Hepatocyte (in vitro differentiated cells): ENCODE measurements at places on chromosomes 16 and 17. TPM values are rescaled to one million over a fixed set of nuclear protein-coding genes. Genes with fewer than 3 reads are reported as not detected.
A peak's percentile ranks its signal among the peaks of the same experiment; 100 is the strongest.

DNA sequence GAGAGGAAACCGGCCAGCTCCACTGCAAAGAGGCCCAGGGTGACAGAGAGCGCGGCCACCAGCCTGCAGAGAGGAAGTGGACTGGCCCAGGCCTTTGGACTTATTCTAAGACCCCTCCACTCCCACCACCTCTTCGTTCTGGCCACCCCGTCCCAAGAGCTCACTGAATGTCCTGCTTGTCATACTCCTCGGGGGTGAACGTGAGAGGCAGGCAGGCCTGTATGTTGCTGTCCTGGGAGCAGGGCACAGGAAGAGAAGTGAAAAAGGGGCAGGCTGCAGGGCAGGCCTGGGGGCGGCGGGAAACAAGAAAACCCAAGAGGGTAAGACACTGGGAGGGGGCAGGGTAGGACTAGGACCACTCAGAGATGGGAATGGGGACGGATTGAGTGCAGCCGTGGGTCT, 384 bp downstream of the TMEM107 start:
- peak; percentile 40 for DNase-seq
- peaks cover 24% of the 10 kb centered on the region for H3K4me1 ChIP-seq
- peak overlapping the region; percentile 84 for H3K27ac ChIP-seq

GRCh38 chr16:67164599-67165061, at the start of gene HSF4:
Gene HSF4, plus strand, starts transcription at chr16:67164745. Its CDS starts 67 bp downstream, at chr16:67164812.
- DNase-seq: peak; percentile 59
- no peak within 1 kb of the TSS for H3K4me3 ChIP-seq
- no peak within 1 kb of the TSS for H3K27ac ChIP-seq
- no peaks in the 10 kb centered on the region for H3K36me3 ChIP-seq
- H3K4me1 ChIP-seq: peaks cover 41% of the 10 kb centered on the region

DNA sequence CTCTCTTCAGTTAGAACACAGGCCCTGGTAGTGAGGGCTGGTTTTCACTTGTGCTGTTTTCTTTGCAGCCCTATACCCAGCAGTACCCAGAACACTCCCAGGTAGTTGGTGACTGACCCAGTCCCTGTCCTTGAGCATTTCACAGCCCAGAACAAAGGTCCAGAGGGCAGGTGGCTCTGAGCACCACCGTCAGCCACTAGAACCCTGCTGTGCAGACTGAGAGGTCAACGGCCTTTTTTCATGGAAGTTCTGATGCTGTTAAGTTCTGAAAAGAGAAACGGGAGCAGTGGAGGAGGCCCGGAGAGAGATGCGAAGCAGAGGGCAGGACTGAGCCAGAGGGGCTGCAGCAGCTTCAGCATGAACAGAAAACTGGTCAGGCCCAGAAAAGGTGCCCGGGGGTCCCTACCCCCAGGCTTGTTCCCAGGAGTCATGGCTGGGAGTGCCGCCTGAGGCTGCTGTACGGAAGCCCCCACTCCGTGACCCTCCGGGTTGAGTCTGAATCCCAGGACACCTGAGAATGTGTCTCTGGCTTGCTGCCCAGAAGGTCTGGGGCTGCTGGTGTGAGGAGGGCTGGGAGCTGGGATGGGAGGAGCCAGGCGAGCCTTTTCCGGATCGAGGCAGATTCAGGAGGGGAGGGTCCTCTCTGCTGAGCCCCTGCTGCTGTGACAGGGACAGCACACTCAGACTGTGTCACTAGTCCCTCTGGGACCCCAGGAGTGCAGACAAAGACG, 8.7 kb downstream of the ZNF276 start:
- no peaks in the 10 kb centered on the region for H3K36me3 ChIP-seq
- no peak overlapping the region for H3K27ac ChIP-seq
- no peak overlapping the region for H3K4me3 ChIP-seq
- no peaks in the 10 kb centered on the region for H3K4me1 ChIP-seq
- DNase-seq: no peak

DNA sequence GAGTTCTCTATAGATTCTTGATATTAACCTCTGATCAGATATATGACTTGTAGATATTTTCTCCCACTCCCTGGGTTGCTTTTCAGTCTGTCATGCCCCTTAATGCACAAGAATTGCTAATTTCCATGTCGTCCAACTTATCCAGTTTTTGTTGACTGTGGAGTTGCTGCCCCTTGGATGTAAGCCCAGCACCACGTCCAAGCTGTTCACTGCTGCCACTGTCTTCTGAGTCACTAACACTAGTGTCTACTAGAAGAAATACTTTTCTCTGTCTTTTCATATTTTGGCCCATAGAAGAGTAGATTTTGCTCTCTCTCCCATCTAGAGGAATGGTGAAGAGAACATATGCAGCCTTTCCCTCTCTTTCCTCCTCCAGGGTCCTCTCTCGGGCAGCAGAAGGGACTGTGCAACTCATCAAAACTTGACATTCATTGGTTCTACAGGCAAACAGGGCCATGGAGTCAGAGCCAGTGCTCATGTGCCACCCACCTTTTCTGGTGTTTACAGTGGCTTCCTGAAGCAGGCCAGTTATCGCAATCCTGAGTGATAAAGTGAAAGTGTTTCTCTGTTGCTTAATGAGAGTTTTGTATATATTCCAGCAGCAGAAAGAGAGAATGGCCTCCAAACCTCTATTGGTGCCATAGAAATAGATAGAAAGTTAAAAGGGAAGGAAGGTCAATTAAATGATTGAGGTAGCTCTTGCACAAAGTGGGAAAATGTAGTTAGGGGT, 22.6 kb upstream of the PMP22 start:
- no peaks in the 10 kb centered on the region for H3K36me3 ChIP-seq
- H3K4me3 ChIP-seq: no peak overlapping the region
- no peaks in the 10 kb centered on the region for H3K4me1 ChIP-seq
- no peak overlapping the region for H3K27ac ChIP-seq

GRCh38 chr16:68403704-68404103, 44.6 kb downstream of the SMPD3 start:
- no peak for DNase-seq
- H3K4me1 ChIP-seq: no peaks in the 10 kb centered on the region
- H3K27me3 ChIP-seq: no peaks in the 10 kb centered on the region
- H3K27ac ChIP-seq: no peak overlapping the region
- H3K36me3 ChIP-seq: no peaks in the 10 kb centered on the region

DNA sequence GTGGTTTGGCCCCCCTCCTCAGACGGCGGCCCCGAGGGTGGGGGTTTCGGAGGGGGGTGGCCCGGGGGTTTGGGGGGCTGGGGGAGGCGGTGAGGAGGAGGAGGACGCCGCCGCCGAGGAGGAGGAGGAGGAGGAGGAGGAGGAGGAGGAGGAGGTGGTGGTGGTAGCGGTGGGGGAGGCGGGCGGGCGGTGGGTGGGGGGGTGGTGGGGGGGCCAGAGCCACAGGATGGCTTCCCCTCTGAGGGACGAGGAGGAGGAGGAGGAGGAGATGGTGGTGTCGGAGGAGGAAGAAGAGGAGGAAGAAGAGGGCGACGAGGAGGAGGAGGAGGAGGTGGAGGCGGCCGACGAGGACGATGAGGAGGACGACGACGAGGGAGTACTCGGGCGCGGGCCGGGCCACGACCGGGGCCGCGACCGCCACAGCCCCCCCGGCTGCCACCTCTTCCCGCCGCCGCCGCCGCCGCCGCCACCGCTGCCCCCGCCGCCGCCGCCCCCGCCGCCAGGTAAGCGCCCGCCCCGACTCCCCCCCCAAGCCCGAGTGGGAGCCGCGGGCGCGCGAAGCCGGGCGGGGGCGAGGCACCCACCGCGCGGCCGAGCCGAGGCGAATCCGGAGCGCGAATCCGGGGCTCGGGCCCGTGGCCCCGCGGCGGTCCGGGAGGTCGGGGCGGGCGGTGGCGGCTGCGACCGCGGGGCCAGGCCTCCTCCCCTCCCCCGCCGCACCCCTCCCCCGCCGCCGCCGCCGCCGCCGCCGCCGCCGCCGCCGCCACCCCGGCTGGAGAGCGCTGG, 3.8 kb upstream of the CHD3 start:
- H3K27me3 ChIP-seq: no peaks in the 10 kb centered on the region
- peak; percentile 32 for DNase-seq
- H3K4me1 ChIP-seq: peaks cover 53% of the 10 kb centered on the region
- no peaks in the 10 kb centered on the region for H3K36me3 ChIP-seq

DNA sequence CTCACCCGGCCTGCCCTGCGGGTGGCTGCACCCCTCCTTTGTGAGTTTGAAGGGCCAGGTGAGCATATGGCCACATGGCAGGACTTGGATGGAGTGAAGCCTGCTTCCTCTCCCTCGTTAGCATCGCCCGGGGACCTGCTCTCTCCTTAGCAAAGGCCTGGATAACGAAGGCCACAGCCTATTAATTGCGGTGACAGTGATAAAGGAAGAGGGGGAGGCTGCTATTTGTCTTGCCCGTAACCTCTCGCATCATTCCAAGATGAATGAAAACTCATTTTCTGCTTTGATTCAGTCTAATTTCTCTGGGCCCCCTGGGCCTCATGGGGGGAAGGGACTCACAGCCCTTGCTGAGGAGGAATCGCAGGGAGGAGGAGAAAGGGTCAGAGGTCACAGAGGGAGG, 68.5 kb upstream of the LHX1 start:
- H3K27me3 ChIP-seq: peaks cover 5% of the 10 kb centered on the region
- no peak overlapping the region for H3K4me3 ChIP-seq
- H3K4me1 ChIP-seq: no peaks in the 10 kb centered on the region
- H3K36me3 ChIP-seq: no peaks in the 10 kb centered on the region
- H3K27ac ChIP-seq: no peak overlapping the region
- no peak for DNase-seq

- H3K27me3 ChIP-seq: no peaks in the 10 kb centered on the region
- peak; percentile 41 for DNase-seq
- H3K27ac ChIP-seq: no peak overlapping the region
Measured at GRCh38 chr17:51585514-51586104, 325.3 kb downstream of the UTP18 start.

DNA sequence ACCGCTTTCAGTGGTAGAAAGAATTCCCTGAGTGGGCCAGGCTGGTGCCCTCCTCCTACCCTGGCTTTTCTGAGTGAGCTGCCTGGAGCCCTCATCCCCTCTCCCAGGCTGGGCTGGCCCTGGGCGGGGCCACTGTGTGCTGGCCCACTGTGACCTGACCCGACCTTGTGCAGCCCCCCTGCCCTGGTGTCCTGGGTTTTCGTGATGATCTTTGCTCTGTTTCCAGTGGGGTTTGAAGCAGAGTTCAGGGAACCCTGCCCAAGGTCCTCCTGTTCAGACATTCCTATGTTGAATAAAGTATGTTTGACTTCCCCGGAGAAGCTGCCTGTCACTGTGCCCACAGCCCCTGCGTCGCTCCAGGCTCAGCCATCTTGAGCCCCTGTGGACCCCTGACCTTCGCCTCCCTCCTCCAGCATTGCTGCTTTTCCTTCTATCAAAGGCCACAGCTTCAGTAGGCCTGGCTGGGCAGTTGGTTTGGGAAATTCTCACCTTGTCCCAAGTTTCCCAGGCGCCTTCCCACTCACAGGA, 13.7 kb upstream of the NAGLU start:
- no peaks in the 10 kb centered on the region for H3K27me3 ChIP-seq
- peak overlapping the region; percentile 97 for H3K27ac ChIP-seq
- no peak for DNase-seq
- H3K4me1 ChIP-seq: peaks cover 44% of the 10 kb centered on the region
- no peak overlapping the region for H3K4me3 ChIP-seq

GRCh38 chr17:77884967-77885641, 73.4 kb upstream of the TNRC6C start:
- DNase-seq: no peak
- no peak overlapping the region for H3K4me3 ChIP-seq
- no peaks in the 10 kb centered on the region for H3K27me3 ChIP-seq
- no peaks in the 10 kb centered on the region for H3K36me3 ChIP-seq

DNA sequence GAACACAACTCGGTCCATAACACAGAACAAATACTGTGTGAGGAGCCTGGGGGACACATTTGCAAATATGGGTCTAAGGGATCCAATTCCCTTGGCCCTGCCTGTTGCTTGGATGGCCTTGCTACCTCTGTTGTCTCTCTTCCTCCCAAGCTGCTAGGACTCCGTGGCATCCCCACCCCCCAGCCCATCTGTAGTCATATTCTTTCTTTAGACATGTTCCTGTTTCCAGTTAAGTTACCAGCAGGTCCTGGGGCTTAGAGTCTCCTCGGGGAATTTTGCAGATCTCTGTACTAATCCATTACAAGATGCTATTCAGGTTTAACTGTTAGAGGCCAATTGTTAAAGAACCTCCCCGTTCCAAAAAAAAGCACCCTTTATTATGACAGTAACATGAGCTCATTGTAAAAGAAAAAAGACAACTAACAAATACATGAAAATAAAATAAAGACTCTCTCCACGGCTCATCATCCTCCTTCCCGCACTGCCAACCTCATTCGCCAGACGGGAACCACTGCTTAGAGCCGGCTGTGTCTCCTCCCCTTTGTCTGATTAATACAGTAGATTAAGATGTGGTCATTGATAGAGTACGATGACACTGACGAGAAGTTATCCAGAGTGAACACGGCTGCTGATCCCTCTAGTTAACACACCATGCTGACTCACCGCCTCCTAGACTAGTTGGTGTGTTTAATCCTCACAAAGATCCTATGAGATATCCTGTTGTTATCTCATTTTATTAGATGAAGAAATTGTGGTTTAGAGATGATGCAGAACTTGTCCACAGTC, 22.2 kb downstream of the HS3ST4 start:
- no peak overlapping the region for H3K4me3 ChIP-seq
- peak; percentile 6 for DNase-seq
- no peaks in the 10 kb centered on the region for H3K36me3 ChIP-seq

DNA sequence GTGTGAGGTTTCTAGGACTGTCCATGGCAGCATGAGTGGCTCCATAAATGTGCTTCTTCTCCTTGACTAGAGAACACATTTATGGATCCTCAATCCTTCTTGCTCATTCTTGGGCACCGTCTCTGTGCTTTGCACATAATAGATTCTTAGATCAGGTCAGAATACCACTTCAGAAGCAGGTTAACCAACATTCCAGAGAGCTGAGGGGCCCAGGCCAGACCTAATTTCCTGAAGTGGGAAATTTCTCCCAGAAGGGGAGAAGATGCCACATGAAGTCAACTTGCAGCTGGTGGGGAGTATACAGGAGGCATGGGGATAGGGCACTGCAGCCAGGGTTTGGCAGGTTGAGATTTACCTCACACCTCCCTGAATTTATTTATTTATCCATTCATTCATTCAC, 24.4 kb upstream of the VAT1L start:
- no peaks in the 10 kb centered on the region for H3K36me3 ChIP-seq
- peak overlapping the region; percentile 19 for H3K27ac ChIP-seq
- DNase-seq: no peak
- no peak overlapping the region for H3K4me3 ChIP-seq

GRCh38 chr16:49856672-49857330, 889 bp upstream of the ZNF423 start:
- no peaks in the 10 kb centered on the region for H3K27me3 ChIP-seq
- H3K4me3 ChIP-seq: peak overlapping the region; percentile 61
- peaks cover 39% of the 10 kb centered on the region for H3K4me1 ChIP-seq
- H3K36me3 ChIP-seq: no peaks in the 10 kb centered on the region
- H3K27ac ChIP-seq: peak overlapping the region; percentile 46

DNA sequence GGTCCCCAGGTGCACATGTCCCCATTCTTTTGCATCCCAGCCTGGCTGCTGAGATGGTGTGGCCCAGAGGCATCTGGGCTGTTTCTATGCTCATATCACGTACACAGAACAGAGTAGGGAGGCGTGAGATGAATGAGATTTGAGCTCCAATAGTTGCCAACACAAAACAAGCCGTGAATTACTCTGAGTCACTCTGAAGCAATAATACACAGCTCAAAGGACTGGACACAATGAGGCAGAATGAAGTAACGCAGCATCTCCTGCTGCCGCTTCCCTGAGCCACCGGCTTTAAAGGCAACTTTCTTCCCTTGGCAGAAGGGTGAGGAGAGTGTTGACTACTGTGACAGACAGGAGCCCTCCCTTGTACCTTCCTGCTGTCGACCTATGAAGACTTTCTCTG, 33.9 kb upstream of the CLEC18B start:
- no peak overlapping the region for H3K4me3 ChIP-seq
- peak overlapping the region; percentile 68 for H3K27ac ChIP-seq
- H3K36me3 ChIP-seq: no peaks in the 10 kb centered on the region

KLHL10 gene
- not detected in 2 replicates for polyA plus RNA-seq

RPRML gene
- polyA plus RNA-seq: not detected in 2 replicates

NPW gene
- polyA plus RNA-seq: 45.2 and 57.6 TPM in 2 replicates

SPATA32 gene
- polyA plus RNA-seq: 0.19 and 0.31 TPM in 2 replicates

KIF19 gene
- 0.18 and 0.46 TPM in 2 replicates for polyA plus RNA-seq

HBA2 gene
- not detected in 2 replicates for polyA plus RNA-seq

HOXB13 gene
- polyA plus RNA-seq: 0.28 and 0.40 TPM in 2 replicates

HLF gene
- 0.26 and 0.48 TPM in 2 replicates for polyA plus RNA-seq

TM4SF5 gene
- polyA plus RNA-seq: 42.6 and 54.0 TPM in 2 replicates
